Glutamatergic neuron (in vitro differentiated cells): ENCODE measurements at places on chromosomes 2 and 18. TPM values are rescaled to one million over a fixed set of nuclear protein-coding genes. Genes with fewer than 3 reads are reported as not detected.

Gene ANKRD62
- 0.17 TPM for total RNA-seq

- peak overlapping the region; percentile 68 for H3K27ac ChIP-seq
- peaks cover 12% of the 10 kb centered on the region for H3K27me3 ChIP-seq
- no peaks in the 10 kb centered on the region for H3K36me3 ChIP-seq
- H3K4me1 ChIP-seq: peaks cover 49% of the 10 kb centered on the region
Observed at GRCh38 chr2:239261356-239261755, 139.5 kb downstream of the HDAC4 start.

DNA sequence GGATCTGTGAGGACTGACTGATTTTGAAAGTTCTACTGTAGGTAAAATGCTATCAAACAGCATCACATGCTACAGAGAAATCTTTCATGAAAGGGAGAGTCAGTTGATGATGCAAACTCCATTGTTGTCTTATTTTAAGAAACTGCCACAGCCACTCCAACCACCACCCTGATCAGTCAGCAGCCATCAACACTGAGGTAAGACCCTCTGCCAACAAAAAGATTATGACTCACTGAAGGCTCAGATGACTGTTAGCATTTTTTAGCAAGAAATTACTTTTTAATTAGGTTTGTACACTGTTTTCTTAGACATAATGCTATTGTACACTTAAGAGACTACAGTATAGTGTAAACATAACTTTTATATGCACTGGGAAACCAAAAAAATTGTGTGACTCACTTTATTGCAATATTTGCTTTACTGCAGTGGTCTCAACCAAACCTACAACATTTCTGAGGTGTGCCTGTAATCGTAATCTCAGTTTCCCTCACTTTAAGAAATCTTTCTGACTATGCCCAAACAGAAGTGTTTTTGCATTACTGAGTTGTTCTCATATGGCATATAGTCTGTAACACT, 42.8 kb downstream of the METTL8 start:
- H3K4me1 ChIP-seq: peaks cover 11% of the 10 kb centered on the region
- no peak overlapping the region for H3K27ac ChIP-seq
- H3K36me3 ChIP-seq: no peaks in the 10 kb centered on the region
- no peaks in the 10 kb centered on the region for H3K27me3 ChIP-seq
- DNase-seq: no peak

DNA sequence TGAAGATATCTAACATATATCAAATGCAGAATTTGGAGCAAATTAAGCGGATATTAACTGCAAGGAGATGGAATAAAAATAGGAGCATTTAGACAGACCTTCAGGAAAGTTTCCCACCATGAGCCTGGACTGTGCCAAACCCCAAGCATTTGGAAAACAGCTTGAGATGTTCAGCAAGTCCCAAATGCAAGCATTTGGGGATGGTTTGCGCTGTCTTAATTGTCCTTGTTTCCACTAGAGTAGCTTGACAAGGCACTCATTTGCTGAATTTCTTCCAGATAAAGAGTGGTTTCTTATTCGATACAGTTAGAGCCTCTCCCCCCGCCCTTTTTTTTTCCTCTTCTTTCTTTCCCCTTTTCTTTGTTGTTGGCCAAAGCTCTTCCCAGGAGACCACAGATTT, 77.1 kb upstream of the CDC42EP3 start:
- no peaks in the 10 kb centered on the region for H3K36me3 ChIP-seq
- no peaks in the 10 kb centered on the region for H3K27me3 ChIP-seq

Gene ZEB2
- 121 TPM for total RNA-seq

- no peaks in the 10 kb centered on the region for H3K36me3 ChIP-seq
- H3K27ac ChIP-seq: no peak overlapping the region
- H3K4me1 ChIP-seq: peaks cover 43% of the 10 kb centered on the region
- DNase-seq: no peak
Observed at GRCh38 chr2:191230174-191230573, 15.0 kb upstream of the MYO1B start.

Gene DCDC2C
- not detected for total RNA-seq

DNA sequence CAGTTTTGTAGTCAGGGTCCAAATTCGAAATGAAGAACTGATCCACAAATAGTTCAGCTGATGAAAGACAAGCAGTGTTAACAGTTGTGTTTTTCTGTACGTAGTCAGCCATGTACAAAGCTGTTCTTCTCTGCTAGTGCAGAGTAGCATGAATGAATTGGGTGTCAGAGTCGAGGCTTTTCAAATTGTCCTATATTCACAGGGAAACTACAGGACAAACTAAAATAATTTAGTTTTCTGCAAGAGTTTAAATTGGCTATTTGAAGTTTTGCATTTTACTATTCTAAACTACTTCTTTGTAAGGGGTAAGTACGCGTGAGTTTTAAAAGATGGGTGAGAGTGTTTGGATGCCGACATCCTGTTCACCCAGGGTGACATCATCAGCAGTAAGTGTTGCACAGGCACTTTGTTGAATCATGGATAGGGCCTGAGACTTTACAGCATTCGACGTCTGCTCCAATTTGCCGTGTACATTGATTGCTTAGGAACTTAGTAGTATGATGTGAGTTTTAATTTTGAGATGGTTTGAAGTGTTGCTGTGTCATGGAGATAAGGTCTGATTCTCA, 147.2 kb upstream of the NFATC1 start:
- H3K4me3 ChIP-seq: peak overlapping the region; percentile 34
- DNase-seq: no peak
- H3K4me1 ChIP-seq: peaks cover 40% of the 10 kb centered on the region
- H3K36me3 ChIP-seq: no peaks in the 10 kb centered on the region
- peak overlapping the region; percentile 81 for H3K27ac ChIP-seq

DNA sequence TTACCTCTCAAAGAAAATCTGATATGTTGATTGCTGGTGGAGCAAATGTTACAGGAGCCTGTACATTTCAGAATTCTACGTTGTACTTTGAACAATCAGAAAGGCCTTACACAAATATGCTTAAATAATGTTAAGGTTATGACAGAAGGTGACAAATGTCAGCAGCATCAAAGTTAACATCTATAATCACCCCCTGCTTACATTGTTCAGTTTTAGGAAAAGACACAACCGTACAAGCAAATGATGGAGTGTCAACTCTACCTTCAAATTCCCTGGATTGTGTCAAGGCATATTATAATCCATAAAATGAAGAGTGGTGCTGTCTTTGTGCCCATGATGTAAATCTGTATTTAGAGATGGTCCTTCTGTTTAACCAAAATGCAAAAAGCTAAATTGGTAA, 465.5 kb downstream of the ARHGAP15 start:
- no peak for DNase-seq
- H3K27me3 ChIP-seq: no peaks in the 10 kb centered on the region
- H3K4me1 ChIP-seq: no peaks in the 10 kb centered on the region
- no peak overlapping the region for H3K4me3 ChIP-seq
- H3K27ac ChIP-seq: no peak overlapping the region

Gene UGT1A4
- total RNA-seq: not detected

GRCh38 chr2:104969564-104969963, 68.3 kb upstream of the MRPS9 start:
- DNase-seq: no peak
- no peak overlapping the region for H3K27ac ChIP-seq
- H3K36me3 ChIP-seq: peaks cover 5% of the 10 kb centered on the region

- no peak overlapping the region for H3K4me3 ChIP-seq
- H3K27me3 ChIP-seq: no peaks in the 10 kb centered on the region
- no peaks in the 10 kb centered on the region for H3K4me1 ChIP-seq
- no peak overlapping the region for H3K27ac ChIP-seq
- no peak for DNase-seq
Observed at GRCh38 chr2:14284244-14284643, 348.3 kb upstream of the LRATD1 start.

Gene HOXD12
- not detected for total RNA-seq

GRCh38 chr2:178114462-178114861, 2.2 kb downstream of the RBM45 start:
- H3K27me3 ChIP-seq: peaks cover 4% of the 10 kb centered on the region
- H3K27ac ChIP-seq: no peak overlapping the region
- no peaks in the 10 kb centered on the region for H3K36me3 ChIP-seq

DNA sequence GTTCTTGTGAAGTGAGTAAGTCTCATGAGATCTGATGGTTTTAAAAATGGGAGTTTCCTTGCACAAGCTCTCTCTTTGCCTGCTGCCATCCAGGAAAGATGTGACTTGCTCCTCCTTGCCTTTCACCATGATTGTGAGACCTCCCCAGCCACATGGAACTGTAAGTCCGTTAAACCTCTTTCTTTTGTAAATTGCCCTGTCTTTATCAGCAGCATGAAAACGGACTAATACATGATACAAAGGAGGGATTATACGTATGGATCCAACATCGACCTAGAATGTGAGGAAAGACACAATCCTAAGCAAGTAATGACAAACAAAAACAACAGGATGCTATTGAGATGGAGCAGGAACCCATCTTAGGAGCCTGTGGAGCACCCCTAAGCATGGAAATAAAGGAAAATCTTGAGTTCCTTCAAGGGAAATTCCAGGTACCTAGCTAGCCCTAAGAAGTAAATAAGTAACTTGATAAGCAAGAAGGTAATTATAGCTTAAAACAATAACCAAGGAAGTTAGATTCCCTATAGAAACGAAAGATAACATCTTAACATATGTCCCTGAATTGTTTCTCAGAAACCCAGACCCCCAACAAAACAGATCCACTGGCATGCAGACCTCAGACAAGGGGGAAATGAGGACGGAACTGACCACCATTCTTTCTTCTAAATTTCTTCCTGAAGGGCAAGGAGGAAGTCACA, 1.5 kb upstream of the TNFRSF11A start:
- peaks cover 10% of the 10 kb centered on the region for H3K27me3 ChIP-seq
- DNase-seq: no peak
- H3K4me3 ChIP-seq: no peak overlapping the region
- H3K27ac ChIP-seq: no peak overlapping the region
- no peaks in the 10 kb centered on the region for H3K36me3 ChIP-seq
- H3K4me1 ChIP-seq: peaks cover 11% of the 10 kb centered on the region

DNA sequence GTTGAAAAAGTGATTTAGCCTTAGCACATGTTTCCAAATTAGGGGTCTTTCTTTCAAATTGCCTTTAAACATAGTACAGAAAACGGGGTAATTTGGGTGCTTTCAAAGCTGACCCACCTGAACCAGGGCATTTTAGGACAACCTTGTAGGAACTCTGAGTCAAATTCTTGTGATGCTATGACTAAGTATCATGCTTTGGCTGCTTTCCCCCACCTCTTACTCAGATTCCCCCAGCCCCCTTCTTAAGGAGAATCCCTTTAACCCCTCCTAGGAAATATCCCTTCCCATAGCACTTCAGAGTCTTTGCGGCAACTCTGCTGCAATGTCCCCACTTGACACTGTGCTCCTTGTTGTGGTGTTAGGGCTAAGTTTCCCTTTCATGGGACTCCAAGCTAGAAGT, 18.6 kb upstream of the KLF7 start:
- H3K27me3 ChIP-seq: no peaks in the 10 kb centered on the region
- H3K4me1 ChIP-seq: peaks cover 21% of the 10 kb centered on the region
- no peak for DNase-seq
- H3K27ac ChIP-seq: no peak overlapping the region
- no peak overlapping the region for H3K4me3 ChIP-seq

DNA sequence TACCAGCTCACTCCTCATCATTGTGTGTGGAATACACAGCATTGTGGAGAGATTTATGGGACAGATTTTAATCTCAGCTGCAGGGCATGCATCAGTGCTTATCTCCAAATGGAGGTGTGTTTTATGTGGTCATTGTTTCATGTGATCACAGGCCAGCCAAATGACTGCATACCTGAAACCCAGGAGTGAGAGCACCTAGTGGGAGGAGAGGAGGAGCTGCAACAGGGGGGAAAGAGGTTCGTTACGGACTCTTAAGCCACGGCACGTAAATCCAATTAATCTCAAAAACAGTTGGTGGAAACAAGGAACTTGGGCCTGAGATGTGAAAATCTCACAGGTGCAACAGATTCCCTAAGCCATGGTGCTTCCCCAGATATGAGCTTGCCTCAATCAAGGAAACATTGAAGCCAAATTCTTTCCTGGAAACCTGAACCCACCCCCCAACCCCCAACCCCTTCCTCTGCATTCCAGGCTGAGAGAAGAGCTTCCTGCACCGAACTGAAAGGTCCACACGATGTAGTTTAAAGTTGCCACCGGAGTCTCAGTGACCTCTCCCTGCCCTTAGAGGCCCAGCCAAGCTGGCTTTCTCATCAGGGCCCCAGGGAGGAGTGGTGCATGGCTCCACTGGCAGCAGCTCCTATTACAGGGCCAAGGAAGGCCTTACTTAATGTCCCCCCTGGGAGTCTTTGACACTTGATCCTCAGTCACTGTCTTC, 167.4 kb downstream of the C1D start:
- H3K4me3 ChIP-seq: no peak overlapping the region
- no peak overlapping the region for H3K27ac ChIP-seq
- DNase-seq: peak; percentile 56
- no peaks in the 10 kb centered on the region for H3K36me3 ChIP-seq
- peaks cover 11% of the 10 kb centered on the region for H3K4me1 ChIP-seq
- peaks cover 4% of the 10 kb centered on the region for H3K27me3 ChIP-seq

GRCh38 chr18:48576457-48576771, 37.6 kb downstream of the CTIF start:
- peaks cover 26% of the 10 kb centered on the region for H3K4me1 ChIP-seq
- H3K27ac ChIP-seq: no peak overlapping the region
- H3K4me3 ChIP-seq: no peak overlapping the region
- peaks cover 2% of the 10 kb centered on the region for H3K27me3 ChIP-seq
- peaks cover 9% of the 10 kb centered on the region for H3K36me3 ChIP-seq

DNA sequence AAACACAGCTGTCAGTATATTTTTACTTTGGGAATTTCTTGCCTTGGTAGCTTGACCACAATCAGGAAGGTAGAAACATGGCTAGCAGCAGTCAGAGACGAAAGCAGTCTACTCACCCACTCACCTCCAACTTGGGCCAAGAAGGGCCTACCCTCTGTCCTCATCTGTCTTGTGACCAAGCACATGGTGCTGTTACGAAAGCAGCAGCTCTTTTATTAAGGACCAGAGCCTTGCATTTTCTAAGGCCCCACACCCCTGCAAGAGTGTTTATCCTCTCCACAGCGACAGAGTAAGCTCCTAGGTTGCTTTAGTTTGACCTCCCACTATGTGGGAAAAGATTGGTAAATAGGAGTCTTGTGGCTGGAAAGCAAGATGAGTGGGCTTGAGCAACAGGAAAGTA, 31.3 kb upstream of the MSTN start:
- no peak overlapping the region for H3K27ac ChIP-seq
- peaks cover 2% of the 10 kb centered on the region for H3K27me3 ChIP-seq
- no peak for DNase-seq
- H3K4me3 ChIP-seq: no peak overlapping the region
- H3K36me3 ChIP-seq: peaks cover 2% of the 10 kb centered on the region

Gene PUM2
- 113 TPM for total RNA-seq

GRCh38 chr18:30457156-30457555, 585.4 kb downstream of the DSC3 start:
- no peak overlapping the region for H3K27ac ChIP-seq
- H3K4me3 ChIP-seq: no peak overlapping the region

DNA sequence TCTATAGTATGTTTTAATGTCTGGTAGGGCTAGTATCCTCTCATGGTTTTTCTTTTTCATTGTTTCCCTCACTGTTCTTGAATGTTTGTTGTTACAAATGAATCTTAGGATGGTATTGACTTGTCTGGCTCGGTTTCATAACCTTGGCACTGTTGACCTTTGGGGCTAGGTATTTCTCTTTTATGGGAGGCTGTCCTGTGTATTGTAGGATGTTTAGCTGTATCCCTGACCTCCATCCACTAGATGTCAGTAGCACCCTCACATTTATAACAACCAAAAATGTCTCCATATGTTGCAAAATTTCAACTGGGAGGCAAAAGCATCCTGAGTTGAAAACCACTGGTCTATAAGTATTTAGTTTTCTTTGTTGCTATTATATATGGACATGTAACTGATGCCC, 7.0 kb upstream of the AOX1 start:
- H3K27me3 ChIP-seq: no peaks in the 10 kb centered on the region
- no peaks in the 10 kb centered on the region for H3K36me3 ChIP-seq
- no peaks in the 10 kb centered on the region for H3K4me1 ChIP-seq
- H3K27ac ChIP-seq: no peak overlapping the region
- no peak for DNase-seq
